Effector memory CD8-positive, alpha-beta T cell (primary cell): ENCODE measurements at places on chromosomes 4 and X.

GRCh38 chr4:23889814-23890341 is at the start of gene PPARGC1A:
Gene PPARGC1A, minus strand, starts transcription at chr4:23890047. Its CDS starts 90 bp downstream, at chr4:23889957.
- no peak for DNase-seq

- no peak for DNase-seq
Observed at GRCh38 chr4:74446896-74447295, 2.0 kb downstream of the AREG start.

GRCh38 chr4:94634271-94634670 is 123.5 kb upstream of the BMPR1B start:
- DNase-seq, result no peak

GRCh38 chrX:104334971-104335370 is 80.2 kb upstream of the ESX1 start:
- DNase-seq, result no peak

DNA sequence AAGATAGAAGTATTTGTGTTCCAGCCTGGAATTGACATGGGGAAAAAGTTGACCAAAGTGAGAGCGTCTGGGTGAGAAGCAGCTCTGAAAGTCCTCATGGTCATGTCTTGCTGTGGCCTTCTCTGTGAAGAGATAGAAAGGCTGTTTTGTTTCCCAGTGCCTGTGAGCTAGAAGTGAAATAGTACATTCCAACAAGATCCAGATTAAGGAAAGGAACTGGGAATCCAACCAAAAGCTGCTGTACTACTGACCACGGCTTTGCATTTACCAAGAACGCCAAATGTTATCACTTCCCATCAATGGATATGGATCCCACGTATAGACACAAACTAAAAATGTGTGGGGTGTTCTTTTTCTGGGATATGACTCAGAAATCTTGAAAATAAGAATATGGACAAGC is 51.2 kb downstream of the TENM3 start:
- DNase-seq, result no peak

DNA sequence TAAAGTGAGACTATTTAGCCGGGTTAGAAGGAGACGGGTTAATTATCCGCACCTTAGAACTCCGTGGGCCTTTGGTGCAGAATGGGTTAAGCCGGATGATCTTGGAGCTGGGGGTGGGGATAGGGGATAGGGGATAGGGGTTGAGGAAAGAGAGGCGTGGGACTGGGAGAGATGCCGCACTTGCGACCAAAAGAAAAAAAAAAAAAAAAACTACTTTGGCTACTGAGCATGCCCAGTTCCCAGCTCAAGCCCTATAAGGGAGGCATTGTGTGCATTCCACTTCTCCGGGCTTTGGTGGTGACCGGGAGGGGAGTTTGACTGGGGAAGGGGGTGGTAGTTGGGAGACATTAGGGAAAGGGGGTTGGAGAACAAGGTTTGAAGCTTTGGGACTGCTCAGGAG is at the start of gene SLITRK4:
TSS of gene SLITRK4 (minus strand) at position 187 of the 400 bp plus-strand sequence. CDS start 4,993 bp downstream, outside the sequence.
- DNase-seq, result no peak

DNA sequence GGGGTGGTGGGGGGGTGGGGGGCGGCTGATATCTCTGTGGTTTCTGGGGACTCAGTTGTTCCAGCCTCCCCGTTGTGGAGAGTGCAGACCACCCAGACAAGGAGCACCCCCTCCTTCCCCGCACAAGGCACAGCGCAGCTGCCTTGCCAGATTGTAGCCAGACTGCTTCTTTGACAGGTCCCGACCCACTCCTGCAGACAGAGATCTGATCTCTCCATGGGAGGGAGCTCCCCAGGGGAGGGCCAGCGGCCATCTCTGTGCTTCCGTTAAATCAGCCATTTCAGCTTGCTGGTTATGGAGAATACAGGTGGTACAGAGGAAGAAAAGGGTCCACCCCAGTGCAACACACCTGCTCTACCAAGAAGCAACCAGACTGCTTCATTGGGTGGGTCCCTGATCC is 80.8 kb downstream of the FGF16 start:
- no peak for DNase-seq

DNA sequence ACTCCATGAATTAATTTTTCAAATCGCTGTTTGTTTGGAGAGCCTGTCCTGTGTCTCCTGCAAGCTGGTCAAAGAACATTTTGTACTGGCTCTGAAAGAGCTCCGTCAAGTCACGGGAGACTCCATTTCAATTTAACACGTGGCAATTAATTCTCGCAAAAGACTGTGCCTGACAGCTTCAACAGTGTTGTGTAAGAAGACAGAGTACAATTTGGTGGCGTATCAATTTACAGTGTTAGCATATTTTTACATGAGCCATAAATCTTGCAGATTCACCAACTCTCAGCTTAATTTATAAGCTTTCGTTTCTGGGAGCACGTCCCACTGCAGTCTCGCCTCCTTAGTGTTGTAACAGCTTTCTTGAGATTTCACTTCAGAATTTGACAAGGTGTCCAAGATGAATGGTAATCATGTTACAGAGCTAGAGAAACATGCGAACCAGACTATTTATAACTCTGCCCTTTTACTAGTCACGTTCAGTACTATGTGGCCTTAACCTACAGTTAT is 70.8 kb downstream of the RWDD4 start:
- DNase-seq, result no peak

DNA sequence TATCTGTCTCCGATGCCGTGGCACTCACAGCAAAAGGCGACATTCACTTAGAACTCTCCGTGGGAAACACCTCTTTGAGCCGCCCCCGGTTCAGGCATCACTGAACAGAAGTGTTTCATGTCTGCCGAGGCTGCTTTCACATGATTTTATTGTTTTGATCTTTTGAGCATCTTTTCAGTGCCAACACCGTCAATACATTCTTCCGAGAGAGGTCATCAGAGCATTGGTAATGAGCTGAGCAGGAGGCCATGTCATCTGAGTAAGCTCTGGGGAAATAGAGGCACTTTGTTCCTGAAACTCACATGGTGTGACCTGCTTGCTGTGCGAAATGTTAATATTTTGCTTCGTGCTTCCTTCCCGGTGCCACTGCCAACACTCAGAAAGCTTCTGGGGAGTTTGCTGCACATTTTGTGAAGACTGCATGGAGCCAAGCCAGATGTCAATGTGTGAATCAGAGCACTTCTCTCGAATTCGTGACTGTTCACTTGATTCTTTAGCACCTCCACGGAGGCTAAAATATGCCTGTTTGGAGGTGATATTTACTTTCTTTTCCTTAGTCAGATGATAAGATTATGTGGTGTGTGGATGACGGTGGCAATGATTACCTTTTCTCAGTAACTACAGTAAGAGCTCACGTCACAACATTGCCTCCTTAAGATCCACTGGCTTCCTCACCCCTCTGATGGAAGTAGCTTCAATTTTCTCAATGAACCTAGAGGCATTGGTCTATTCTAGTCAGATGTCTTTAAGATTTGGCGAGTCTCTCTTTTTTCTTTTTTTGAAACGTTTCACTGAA is 222.3 kb upstream of the HS3ST1 start:
- no peak for DNase-seq

GRCh38 chr4:189029976-189030504 is 890.8 kb downstream of the TRIML1 start:
- no peak for DNase-seq

GRCh38 chrX:21638311-21638710 is 19.8 kb downstream of the KLHL34 start:
- no peak for DNase-seq

GRCh38 chr4:102399021-102399420 is 53.7 kb upstream of the SLC39A8 start:
- no peak for DNase-seq

GRCh38 chr4:166318810-166319525 is 445.9 kb downstream of the TLL1 start:
- no peak for DNase-seq

- DNase-seq, result no peak
Observed at GRCh38 chr4:25320336-25320735, 7.8 kb downstream of the ZCCHC4 start.

GRCh38 chr4:98245226-98245625 is 16.0 kb upstream of the RAP1GDS1 start:
- no peak for DNase-seq
